ENCODE measurements at places on chromosomes 3 and 15.

GRCh38 chr15:50871832-50872231 lies 36.7 kb upstream of the AP4E1 start:
- no peak for DNase-seq

DNA sequence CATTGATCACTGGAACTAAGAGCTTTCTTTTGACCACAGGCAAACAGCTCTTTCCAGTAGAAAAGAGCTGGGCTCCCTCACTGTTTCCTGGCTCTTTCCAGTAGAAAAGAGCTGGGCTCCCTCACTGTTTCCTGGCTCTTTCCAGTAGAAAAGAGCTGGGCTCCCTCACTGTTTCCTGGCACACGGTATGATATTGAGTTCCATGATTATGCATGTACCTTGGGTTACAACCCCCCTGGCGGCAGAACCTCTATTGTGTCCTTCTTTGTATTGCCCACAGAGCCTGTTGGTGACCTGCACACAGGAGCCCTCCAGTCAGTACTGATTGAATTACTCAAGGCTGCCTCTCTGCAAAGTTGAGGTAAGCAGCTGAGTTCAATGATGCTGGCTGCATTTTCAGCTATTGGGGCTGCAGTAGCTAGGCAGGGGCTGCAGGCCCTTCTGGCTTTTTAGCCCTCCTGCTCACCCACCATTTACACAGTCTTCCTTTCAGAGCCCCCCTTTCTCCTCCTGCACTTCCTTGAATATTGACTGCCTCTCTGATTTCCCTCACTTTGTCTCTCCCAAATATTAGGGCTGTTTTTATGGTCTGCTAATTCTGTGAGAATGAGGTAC lies 10.2 kb downstream of the ACKR2 start:
- DNase-seq, result no peak

DNA sequence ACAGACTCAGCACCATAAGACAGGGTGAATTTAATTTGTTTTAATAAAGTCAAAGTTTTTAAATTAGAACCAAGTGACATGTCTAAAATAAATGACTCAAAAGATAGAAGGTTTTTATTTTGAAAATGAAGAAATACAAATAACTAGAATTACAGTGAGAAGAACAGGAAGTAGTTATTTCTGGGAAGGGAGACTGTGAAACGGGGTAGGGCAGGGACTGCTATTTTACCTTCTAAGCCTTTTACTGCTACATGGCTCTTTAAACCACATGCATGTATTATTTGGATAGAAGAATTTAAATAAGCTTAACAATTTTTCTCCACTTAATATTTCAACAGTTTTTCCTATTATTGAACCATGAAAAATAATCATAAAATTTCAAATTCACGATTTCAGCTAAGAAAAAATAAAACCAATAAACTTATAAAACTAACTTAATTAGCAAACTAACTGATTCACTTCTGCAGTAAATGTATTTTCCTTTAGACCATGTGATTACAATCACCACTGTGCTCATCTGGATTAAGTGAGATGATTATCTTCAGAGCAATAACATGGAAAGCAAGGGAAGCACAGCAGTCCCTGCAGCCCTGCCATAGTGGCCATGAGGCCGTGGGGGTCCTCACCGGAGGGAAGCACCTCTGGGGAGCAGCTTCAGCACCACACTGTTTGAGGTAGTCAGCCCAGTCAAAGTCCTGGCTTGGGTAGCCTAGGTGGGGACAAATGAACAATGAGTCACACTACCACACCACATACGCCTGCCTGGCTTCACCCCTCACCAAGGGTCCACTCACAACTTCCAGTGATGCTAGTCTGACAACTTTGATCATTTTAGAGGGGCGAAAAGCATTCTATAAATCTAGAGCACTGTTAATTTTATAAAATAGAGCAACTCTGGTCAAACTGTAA lies 28.3 kb upstream of the STIMATE start:
- DNase-seq, result peak; percentile 18

GRCh38 chr3:118180853-118181252 lies 853.8 kb downstream of the IGSF11 start:
- no peak for DNase-seq

DNA sequence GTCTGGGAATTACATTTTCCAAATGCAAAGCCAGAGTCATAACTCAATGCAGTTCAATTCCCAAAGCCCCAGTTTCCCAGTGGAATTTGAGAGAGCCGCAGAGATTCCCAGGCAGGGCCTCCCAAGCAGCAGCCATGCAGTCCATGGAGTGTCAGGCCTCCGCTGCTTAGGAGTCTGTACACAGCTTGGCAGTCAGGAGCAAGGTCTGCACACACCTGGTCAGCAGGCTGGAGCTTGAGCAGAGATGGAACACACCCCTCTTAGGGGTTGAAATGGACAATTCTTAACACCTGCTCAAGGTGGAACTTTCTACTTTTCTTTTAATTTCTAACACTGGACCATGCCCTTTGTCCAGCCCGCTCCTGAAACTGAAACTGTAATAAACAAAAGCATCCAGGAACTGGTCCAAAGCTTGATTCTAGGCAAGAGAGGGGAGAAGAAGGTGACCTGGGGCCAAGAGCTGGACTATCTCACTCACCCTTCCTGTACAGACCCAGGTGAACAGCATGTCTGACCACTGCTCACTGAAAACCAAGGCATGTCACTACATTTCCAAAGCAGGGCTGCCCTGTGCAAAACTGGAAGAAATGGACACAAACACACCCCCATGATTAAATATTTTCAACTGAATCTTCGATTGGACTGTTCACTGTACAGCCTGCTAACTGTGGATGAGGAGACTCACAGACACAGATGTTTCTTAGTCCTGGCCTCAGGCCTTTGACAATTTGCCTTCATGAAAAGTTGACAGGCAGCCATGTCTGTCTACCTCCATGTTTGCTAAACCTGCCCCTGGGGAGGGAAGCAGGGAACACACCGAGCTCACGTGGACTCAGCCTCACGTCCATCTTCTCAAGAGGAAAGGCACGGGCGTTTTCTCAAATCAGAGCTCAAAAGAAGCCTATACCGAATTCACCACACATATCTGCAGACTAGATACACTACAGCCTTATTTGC lies 48.6 kb upstream of the DUSP7 start:
- DNase-seq, result no peak

- DNase-seq, result no peak
Measured at GRCh38 chr15:75736256-75736655, 23.6 kb upstream of the CSPG4 start.

GRCh38 chr15:70710714-70711113 lies 52.6 kb downstream of the UACA start:
- DNase-seq, result no peak

- DNase-seq, result no peak
Measured at GRCh38 chr3:119276680-119277079, 17.5 kb upstream of the ARHGAP31 start.

- DNase-seq, result no peak
Measured at GRCh38 chr15:69551391-69552056, 98.9 kb downstream of the RPLP1 start.

GRCh38 chr3:172014145-172014544 lies 25.2 kb upstream of the FNDC3B start:
- DNase-seq, result no peak

GRCh38 chr3:97610626-97611025 lies 153.9 kb upstream of the ARL6 start:
- DNase-seq, result no peak

- no peak for DNase-seq
Measured at GRCh38 chr3:155970398-155970797, 99.9 kb downstream of the GMPS start.

GRCh38 chr15:70318594-70319465 lies 221.1 kb upstream of the TLE3 start:
- DNase-seq, result no peak

DNA sequence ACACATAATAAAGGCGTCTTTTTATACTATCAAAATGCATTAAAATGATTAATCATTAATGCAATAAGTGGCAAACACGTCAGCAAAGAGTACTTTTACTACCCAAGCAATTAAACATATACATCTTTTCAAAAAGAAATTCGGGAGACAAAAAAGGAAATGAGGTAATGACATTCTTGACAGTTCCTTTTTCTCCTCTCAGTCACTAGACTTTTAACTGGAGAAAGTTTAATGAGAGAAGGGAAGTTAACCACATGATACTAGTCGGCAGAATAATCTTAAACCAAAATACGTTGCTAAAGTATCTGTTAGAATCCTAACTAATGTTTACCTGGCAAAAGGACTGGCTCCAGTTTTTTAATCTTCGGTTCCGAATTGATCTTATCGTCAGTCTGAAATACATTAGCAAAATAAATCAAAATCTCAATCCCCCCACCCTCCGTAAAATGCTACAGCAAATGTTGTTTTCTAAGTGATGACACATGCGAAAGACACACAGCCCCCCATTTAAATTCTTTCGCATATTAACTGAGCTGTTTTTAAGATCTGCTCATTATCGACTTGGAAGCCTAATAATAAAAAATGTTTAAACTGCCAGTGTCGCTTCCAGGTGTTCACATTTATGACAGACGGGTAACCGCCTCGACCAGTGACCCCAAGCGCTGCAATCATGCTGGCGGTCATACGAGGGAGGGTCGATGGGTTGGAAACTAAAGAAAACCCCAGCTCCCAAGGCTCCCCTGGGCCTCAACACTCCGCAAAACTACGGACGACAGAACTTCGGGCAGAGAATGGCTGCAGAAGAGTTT lies 778 bp downstream of the MTMR10 start:
- DNase-seq, result no peak

DNA sequence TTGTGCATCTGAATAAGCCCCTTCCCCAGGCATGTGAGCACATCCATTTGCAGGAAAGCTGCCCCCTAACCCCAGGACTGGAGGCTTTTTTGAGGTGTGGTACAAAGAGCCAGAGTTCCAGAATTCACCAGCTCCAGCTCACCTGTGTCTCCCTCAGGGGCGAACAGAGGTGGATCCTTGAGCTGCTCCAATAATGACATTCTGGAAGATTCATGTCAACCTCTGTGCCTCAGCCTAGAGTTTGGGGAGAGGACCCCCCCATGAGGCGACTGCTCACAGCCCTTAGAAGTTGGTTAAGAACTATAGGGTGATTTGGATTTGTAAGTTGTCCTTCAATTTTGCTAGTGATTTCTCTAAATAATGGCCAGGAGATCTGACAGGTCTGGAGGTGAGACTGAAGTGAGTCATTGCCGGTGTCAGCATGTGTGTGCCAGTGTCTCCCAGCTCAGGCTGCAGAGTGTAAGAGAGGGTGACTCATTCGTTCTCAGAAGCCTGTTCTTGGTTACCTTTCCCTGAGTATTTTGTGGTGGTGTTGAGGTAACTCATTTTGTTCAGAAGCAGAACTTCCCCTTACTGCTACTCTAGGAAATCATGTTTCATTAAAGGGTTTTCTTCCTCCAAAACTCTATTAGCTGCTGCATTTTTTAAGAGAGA lies 136.9 kb upstream of the TOPAZ1 start:
- DNase-seq, result no peak

GRCh38 chr3:126380011-126380768 lies 14.5 kb upstream of the CFAP100 start:
- no peak for DNase-seq

DNA sequence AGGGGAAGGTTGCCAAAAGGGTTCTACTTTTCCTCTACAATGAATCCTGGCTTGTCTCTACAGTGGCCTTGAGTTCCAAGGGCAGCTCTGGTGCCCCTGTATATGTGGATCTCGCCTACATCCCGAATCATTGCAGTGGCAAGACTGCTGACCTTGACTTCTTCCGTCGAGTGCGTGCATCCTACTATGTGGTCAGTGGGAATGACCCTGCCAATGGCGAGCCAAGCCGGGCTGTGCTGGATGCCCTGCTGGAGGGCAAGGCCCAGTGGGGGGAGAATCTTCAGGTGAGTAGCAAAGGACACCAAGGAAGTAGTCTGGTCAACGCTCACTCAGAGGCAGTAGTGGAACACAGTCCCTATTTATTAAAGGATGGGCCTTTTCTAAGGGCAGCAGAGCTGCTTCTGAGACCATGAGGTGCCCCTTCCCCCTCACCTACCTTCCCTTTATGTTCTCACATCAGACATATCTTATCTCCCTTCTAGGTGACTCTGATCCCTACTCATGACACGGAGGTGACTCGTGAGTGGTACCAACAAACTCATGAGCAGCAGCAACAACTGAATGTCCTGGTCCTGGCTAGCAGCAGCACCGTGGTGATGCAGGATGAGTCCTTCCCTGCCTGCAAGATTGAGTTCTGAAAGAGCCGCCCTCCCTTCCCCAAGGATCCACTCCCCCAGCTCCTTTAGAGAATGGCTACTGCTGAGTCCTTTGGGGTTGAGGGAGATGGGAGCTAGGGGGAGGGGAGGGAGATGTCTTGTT lies 12.4 kb downstream of the MAP1A start:
- no peak for DNase-seq

DNA sequence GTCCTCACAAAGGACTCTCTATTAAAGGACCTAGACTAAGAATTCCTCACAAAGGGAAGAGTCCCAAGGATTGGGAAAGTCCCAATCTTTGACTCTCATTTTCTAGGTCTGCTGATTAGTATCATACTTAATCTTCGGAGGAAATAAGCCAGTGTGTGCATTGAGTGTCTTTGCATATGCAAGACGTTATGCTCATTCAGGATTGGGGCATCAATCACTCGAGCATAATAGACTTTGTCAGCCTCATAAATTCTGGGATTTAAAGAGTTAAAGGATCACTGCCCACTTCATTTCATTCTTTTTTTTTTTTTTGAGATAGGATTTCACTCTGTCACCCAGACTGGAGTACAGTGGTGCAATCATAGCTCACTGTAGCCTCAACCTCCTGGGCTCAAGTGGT lies 154.3 kb downstream of the RBPMS2 start:
- DNase-seq, result no peak

DNA sequence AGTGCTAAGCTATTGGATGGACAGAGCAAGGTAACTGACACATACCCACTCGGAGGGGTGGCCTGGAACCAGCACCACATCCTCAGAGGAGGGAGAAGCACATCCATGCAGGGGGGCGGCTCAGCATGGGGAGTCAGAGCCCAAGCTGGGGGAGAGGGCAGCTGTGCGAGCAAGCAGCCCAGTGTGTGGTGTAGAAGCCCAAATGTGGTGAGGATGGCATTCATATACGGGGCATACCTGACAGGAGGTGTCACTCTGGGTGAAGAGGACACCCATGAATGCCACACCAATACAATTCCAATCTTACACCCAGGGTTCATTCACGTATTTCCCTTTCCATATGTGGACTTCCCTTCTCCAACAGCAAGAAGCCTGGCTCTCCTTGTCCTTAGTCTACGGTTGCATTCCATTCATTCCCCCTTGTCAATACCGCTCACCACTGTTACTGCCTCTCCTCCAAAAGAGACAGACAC lies 58.7 kb upstream of the ACAN start:
- DNase-seq, result no peak

DNA sequence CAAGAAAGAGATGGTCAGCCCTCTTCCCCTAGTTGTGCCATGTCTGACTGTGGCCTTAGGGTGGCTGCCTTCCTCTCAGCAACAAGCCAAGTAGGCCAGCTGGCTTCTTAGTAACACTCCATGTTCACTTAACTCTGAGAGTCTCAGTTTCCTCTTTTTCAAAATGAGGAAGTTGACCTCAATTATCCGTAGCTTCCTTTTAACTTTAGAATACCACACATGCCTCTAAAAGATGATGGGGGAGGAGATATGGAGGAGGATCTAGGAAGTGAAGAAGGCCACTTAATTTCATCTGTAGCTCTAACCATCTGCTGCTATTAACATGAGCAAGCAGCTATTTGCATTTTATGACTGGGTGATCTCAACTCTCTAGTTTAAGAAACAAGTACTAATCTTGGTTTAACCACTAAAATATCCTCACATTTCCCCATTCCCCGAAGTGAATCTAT lies 32.9 kb downstream of the CD200R1L start:
- no peak for DNase-seq

All from T-helper 1 cell (primary cell).